ENCODE measurements at places on chromosomes 2 and 18.

DNA sequence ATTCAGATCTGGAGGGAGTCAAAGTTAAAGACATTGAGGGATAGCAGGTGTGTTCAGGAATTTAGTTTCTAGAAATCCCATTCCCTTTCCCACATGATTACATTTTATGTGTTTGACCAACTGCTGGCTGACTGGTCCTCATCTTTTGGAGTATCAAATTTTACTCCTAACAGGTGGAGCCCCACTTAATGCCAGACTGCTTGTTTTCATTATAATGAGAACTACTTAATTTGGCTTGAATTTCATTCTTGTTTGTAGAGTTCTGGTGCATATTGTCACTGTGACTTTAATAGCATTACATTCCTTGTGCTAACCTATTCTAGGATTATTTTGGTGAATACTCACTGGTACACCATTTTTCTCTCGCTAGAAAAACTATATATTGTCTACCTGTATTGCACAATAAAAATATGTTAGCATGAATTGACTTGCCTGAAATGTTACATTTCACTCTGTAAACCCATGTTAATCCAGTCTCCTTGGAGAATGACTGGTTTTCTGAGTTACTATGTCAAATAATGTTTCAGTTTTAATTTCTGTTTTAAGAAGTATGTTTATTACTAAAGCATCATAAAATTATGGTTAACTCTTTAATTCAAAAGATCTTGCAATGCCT, 98.2 kb downstream of the TANC1 start:
- no peak for DNase-seq

- DNase-seq: no peak
Measured at GRCh38 chr2:70957798-70958197, 20.6 kb upstream of the ANKRD53 start.

DNA sequence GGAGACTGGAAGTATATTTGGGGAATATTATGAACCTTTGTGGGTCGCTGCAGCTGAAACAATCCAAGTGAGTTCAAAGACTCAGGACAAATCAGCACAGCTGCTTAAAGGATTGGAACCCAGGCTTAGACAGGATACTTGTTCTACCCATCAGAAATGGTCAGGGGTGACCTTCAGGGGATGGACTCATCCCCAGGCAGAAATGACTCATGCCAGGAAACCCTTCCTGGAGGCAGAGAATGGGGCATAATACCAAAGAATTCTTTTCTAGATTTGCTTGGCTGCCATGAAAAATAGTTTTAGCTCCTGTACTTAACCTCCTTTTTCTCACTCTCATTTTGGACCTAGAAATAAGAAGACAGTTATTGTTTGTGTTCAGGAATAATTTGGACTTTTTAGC, 425.5 kb downstream of the TSN start:
- DNase-seq: no peak

GRCh38 chr18:28193177-28193778, 16.3 kb upstream of the CDH2 start:
- DNase-seq: no peak

DNA sequence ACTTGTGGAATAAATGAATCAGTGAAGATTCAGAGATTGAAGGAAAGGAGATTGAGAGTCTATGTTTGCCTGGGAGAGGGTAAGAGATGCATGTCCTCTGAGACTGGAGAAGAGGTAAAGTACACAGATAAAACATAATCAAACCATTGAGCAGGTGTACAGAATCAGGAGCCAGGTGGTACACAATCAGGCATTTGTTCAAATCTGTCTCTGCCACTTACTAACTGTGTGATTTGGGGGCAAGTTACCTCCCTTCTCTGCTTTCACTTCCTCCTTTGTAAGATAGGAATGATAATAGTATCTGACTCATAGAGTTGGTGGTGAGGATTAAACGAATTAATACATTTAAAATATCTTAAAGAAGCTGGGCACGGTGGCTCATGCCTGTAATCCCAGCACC, 94.0 kb downstream of the CDK15 start:
- no peak for DNase-seq

- no peak for DNase-seq
Measured at GRCh38 chr2:214104219-214104618, 306.6 kb upstream of the VWC2L start.

- no peak for DNase-seq
Measured at GRCh38 chr2:144948205-144948855, 428.4 kb upstream of the ZEB2 start.

- DNase-seq: no peak
Measured at GRCh38 chr2:105907184-105907583, 162.5 kb downstream of the NCK2 start.

GRCh38 chr2:105383432-105384166, 15.3 kb downstream of the FHL2 start:
- no peak for DNase-seq

DNA sequence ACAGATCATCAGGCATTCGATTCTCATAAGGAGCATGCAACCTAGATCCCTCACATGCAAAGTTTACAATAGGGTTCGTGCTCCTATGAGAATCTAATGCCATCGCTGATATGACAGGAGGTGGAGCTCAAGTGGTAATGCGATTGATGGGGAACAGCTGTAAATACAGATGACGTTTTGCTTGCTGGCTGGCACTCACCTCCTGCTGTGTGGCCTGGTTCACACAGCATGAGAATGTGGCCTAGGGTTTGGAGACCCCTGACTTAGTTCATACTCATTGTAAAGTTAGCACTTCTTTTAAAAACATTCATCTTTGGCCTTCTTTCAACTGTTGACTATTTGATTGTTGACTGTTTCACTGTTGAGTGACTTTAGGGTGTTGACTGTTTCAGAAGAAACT, 8.7 kb upstream of the CHMP1B start:
- DNase-seq: no peak
